ENCODE measurements at places on chromosomes 6 and 20. TPM values are rescaled to one million over a fixed set of nuclear protein-coding genes. Genes with fewer than 3 reads are reported as not detected.

IMPG1 gene
- 0.10 TPM for total RNA-seq

LIN28B gene
- 1.7 TPM for total RNA-seq

PRICKLE4 gene
- total RNA-seq = 2.7 TPM

PRKN gene
- total RNA-seq = 7.9 TPM

SCRT2 gene
- 0.66 TPM for total RNA-seq

BFSP1 gene
- total RNA-seq = 2.2 TPM

RIPOR3 gene
- total RNA-seq = 2.7 TPM

WFDC10B gene
- not detected for total RNA-seq

GRCh38 chr6:63644668-63645326 lies 9.2 kb downstream of the PHF3 start:
- peaks cover 4% of the 10 kb centered on the region for H3K4me1 ChIP-seq
- DNase-seq = no peak
- peaks cover 4% of the 10 kb centered on the region for H3K36me3 ChIP-seq

- H3K4me1 ChIP-seq = peaks cover 28% of the 10 kb centered on the region
- no peak overlapping the region for H3K27ac ChIP-seq
- DNase-seq = peak; percentile 12
- no peaks in the 10 kb centered on the region for H3K36me3 ChIP-seq
- no peak overlapping the region for H3K4me3 ChIP-seq
Measured at GRCh38 chr6:1611322-1611571, 1.5 kb downstream of the FOXC1 start.

- H3K36me3 ChIP-seq = peaks cover 8% of the 10 kb centered on the region
- H3K4me1 ChIP-seq = no peaks in the 10 kb centered on the region
- no peak overlapping the region for H3K4me3 ChIP-seq
- DNase-seq = no peak
- no peak overlapping the region for H3K27ac ChIP-seq
Measured at GRCh38 chr6:138944412-138944811, 43.6 kb downstream of the REPS1 start.

- no peak for DNase-seq
- H3K27me3 ChIP-seq = no peaks in the 10 kb centered on the region
- H3K27ac ChIP-seq = peak overlapping the region; percentile 77
- no peaks in the 10 kb centered on the region for H3K36me3 ChIP-seq
- H3K4me3 ChIP-seq = peak overlapping the region; percentile 24
Measured at GRCh38 chr6:163181666-163182180, 232.8 kb upstream of the QKI start.

- no peak overlapping the region for H3K4me3 ChIP-seq
- no peak overlapping the region for H3K27ac ChIP-seq
- H3K36me3 ChIP-seq = peaks cover 12% of the 10 kb centered on the region
Measured at GRCh38 chr6:108661430-108661829, 100.7 kb downstream of the FOXO3 start.

- no peak overlapping the region for H3K27ac ChIP-seq
- H3K27me3 ChIP-seq = no peaks in the 10 kb centered on the region
- no peaks in the 10 kb centered on the region for H3K36me3 ChIP-seq
- DNase-seq = no peak
- no peaks in the 10 kb centered on the region for H3K4me1 ChIP-seq
Measured at GRCh38 chr6:35973670-35974222, 50.7 kb downstream of the SLC26A8 start.

DNA sequence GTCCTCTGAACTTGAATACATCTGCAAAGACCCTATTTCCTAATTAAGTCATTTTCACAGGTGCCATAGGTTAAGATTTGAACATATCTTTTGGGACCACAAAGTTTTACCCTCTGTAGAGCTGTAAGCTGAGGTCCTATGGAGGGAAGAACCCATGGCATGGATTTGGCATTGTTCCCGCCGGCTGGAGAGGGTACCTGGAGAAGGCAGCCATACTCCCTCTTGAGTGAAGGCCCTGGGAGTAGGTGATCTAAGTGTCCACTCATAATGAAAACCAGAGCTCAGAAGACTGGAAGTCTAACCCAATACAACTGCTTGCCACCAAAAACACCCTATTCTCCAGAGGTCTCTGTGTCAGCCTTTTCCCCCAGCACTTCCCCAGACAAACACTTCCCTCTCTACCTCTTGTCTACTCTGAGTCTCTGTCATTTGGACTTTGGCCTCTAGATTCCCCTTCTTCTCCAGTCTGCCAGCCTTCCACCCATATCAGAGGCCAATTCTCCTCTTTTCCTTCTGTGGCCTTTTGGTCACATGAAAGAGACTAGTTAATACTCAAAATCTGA lies 363.9 kb downstream of the MAFB start:
- no peaks in the 10 kb centered on the region for H3K27me3 ChIP-seq
- no peak for DNase-seq
- H3K27ac ChIP-seq = no peak overlapping the region
- H3K36me3 ChIP-seq = no peaks in the 10 kb centered on the region
- peaks cover 3% of the 10 kb centered on the region for H3K4me1 ChIP-seq

GRCh38 chr6:2589171-2589661 lies 161.5 kb downstream of the MYLK4 start:
- no peak overlapping the region for H3K4me3 ChIP-seq
- DNase-seq = no peak
- H3K27me3 ChIP-seq = no peaks in the 10 kb centered on the region
- no peak overlapping the region for H3K27ac ChIP-seq
- no peaks in the 10 kb centered on the region for H3K4me1 ChIP-seq

GRCh38 chr6:17622144-17622543 lies 22.0 kb downstream of the FAM8A1 start:
- H3K27ac ChIP-seq = no peak overlapping the region
- peaks cover 13% of the 10 kb centered on the region for H3K36me3 ChIP-seq
- no peak for DNase-seq
- no peak overlapping the region for H3K4me3 ChIP-seq
- H3K27me3 ChIP-seq = no peaks in the 10 kb centered on the region

DNA sequence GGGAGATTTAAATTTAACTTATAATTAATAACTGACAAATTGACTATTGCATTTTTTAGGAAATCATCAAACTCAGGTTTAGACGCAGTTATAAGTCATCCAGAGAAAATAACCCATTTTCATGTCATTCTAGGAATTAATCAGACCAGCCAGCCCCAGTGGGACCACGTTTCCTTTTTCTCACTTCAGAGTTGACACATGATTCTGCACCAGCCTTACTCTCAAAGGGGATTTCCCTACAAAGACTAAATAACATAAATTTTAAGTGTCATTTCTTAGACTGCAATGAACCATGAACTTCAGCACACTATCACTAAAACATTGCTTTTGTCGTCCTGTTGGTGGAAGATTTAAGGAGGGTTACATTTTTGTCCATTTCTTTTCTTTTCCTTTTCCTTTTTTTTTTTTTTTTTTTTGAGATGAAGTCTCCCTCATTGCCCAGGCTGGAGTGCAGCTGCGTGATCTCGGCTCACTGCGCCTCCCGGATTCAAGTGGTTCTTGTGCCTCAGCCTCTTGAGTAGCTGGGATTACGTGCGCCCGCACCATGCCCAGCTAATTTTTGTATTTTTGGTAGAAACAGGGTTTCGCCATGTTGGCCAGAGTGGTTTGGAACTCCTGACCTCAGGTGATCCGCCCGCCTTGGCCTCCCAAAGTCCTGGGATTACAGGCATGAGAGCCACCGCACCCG lies 3.6 kb downstream of the IPCEF1 start:
- H3K27me3 ChIP-seq = no peaks in the 10 kb centered on the region
- no peaks in the 10 kb centered on the region for H3K36me3 ChIP-seq
- H3K4me3 ChIP-seq = no peak overlapping the region
- no peak for DNase-seq
- H3K27ac ChIP-seq = no peak overlapping the region

GRCh38 chr6:101395345-101395744 lies 1.8 kb downstream of the GRIK2 start:
- H3K4me3 ChIP-seq = peak overlapping the region; percentile 67
- H3K36me3 ChIP-seq = peaks cover 3% of the 10 kb centered on the region
- H3K4me1 ChIP-seq = peaks cover 30% of the 10 kb centered on the region
- peak; percentile 40 for DNase-seq

DNA sequence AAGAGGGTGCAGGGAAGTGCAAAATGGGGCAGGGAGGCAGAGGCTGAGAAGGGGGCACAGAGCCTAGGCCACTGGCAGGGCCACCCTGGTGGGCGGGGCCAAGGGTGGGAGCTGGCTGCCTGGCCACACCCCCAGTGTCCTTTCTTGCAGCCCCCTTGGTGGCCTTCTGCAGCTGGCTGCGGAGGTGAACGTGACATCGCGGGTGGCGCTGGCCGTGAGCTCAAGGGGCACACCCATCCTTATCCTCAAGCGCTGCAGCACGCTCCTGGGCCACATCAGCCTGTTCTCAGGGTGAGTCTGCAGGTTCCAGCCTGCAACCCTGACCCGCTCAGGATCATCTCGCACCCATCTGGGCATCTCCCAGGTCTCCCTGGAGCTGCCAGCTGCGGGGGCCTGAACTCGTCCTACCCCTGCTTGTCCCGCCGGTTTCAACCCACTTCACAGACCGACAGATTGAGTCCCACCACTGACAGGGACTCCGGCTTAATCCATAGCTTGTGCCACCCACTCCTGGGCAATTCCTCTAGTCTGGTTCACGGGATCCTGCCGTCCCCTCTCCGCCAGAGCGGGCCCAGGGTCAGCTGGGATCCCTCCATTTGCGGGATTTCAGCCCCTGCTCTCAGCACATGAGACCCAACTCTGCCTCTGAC lies 6.2 kb downstream of the BPIFB3 start:
- H3K4me1 ChIP-seq = peaks cover 20% of the 10 kb centered on the region
- no peak for DNase-seq
- no peaks in the 10 kb centered on the region for H3K36me3 ChIP-seq

- no peaks in the 10 kb centered on the region for H3K27me3 ChIP-seq
- H3K27ac ChIP-seq = no peak overlapping the region
- H3K4me3 ChIP-seq = no peak overlapping the region
- H3K4me1 ChIP-seq = no peaks in the 10 kb centered on the region
- H3K36me3 ChIP-seq = no peaks in the 10 kb centered on the region
- DNase-seq = no peak
Measured at GRCh38 chr6:80210618-80211017, 104.1 kb downstream of the BCKDHB start.

DNA sequence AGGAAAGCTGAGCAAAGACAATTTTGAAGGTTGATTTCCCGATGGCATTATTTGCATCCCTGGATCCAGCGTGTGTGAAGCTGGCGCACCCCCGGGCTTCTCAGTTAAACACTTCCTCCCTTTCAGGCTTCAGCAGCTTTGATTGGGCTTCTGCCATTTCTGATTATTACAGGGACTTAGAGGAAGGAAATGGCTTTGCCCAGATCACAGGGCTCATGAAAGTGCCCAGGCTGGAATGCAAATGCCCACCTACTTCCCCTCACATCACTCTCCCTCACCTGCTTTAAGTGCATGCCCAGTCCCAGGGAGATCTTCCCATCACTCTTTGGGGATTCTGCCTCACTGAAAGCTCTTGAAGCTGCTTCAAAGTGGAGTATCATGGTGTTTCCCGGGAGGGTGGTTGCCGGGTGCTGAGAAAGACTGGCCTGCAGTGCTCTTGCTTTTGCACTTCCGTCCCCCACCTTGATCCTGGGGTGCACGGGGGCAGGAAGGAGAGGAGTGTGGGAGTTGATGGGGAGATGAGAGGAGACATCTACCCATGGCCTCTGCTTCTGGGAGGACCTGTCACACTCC lies 28.3 kb downstream of the PHACTR3 start:
- no peak overlapping the region for H3K4me3 ChIP-seq
- peaks cover 6% of the 10 kb centered on the region for H3K36me3 ChIP-seq
- H3K4me1 ChIP-seq = peaks cover 53% of the 10 kb centered on the region
- no peaks in the 10 kb centered on the region for H3K27me3 ChIP-seq
- peak; percentile 49 for DNase-seq
- H3K27ac ChIP-seq = no peak overlapping the region

DNA sequence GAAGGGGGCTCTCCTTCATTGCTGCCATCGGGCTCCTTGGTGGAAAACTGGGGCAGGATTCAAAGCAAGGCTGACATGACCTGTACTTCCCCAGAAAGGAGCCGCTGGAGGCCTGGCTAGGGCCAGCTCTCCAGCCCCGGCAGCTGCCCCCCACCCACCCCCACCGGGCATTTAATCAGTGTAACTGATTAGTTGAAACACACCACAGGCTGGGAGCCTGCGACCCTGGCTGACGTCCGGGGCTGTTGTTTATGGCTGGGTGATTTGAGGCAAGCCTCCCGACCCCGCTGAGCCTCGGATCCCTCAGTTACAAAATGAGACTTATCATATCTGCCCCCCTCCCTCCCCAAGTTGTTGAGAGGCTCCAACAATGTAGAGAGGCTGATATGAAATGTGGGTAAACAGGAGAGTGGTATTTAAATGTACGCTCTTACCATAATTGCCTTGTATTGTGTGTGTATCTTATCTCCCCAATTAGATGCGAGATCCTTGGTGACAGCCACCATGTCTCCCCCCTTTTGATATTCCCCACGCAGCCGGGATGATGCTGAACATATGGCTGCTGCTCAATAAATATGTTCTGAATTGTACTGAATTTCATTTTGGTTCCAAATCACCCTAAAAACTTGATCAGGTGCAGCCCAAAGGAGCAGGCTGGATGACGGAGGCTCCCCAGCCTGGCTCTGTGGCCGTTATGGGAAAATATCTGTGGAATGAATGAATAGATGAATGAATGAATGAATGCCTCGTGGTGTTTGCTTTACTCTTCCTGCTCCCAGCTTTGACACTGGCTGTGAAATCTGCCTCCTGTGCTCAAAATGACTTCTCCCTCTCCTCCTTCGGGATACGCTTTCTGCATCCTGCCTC lies 31.8 kb upstream of the APCDD1L start:
- H3K27ac ChIP-seq = no peak overlapping the region
- H3K4me1 ChIP-seq = peaks cover 26% of the 10 kb centered on the region
- no peak overlapping the region for H3K4me3 ChIP-seq
- no peaks in the 10 kb centered on the region for H3K36me3 ChIP-seq

- H3K36me3 ChIP-seq = no peaks in the 10 kb centered on the region
- no peaks in the 10 kb centered on the region for H3K27me3 ChIP-seq
- H3K4me1 ChIP-seq = peaks cover 12% of the 10 kb centered on the region
Measured at GRCh38 chr20:24701027-24701426, 231.6 kb downstream of the SYNDIG1 start.

All from spinal cord (tissue), 10 donors.